ENCODE measurements at places on chromosomes 16 and 17.

- peak; percentile 61 for DNase-seq
These were observed at the start of gene CMTM3 for GRCh38 chr16:66604376-66605176. Gene CMTM3 (plus strand): TSS chr16:66604704. CDS start chr16:66604806, 102 bp downstream.

- no peak for DNase-seq
These were observed 17.8 kb downstream of the HNF1B start for GRCh38 chr17:37726891-37727675.

DNA sequence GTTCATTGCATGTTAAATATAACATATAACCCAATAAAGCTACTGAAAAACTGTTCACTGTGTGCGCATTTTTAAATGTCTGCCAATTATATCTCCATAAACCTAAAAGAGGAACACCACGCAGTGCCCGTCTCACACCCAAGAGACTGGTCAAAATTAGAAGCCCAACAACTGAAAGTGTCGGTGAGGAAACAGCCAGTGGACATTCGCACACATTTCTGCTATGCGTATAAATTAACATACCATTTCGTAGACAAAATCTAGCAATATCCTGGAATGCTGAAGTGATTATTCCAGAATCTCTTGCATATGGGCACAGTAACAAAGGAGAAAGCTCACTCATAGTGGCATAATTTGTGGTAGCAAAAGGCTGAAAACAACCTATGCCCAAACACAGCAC, 55.9 kb downstream of the CPPED1 start:
- no peak for DNase-seq

- no peak for DNase-seq
These were observed 9.2 kb upstream of the TBX2 start for GRCh38 chr17:61390479-61390791.

- no peak for DNase-seq
These were observed 2.9 kb downstream of the ARHGEF15 start for GRCh38 chr17:8312726-8313600.

DNA sequence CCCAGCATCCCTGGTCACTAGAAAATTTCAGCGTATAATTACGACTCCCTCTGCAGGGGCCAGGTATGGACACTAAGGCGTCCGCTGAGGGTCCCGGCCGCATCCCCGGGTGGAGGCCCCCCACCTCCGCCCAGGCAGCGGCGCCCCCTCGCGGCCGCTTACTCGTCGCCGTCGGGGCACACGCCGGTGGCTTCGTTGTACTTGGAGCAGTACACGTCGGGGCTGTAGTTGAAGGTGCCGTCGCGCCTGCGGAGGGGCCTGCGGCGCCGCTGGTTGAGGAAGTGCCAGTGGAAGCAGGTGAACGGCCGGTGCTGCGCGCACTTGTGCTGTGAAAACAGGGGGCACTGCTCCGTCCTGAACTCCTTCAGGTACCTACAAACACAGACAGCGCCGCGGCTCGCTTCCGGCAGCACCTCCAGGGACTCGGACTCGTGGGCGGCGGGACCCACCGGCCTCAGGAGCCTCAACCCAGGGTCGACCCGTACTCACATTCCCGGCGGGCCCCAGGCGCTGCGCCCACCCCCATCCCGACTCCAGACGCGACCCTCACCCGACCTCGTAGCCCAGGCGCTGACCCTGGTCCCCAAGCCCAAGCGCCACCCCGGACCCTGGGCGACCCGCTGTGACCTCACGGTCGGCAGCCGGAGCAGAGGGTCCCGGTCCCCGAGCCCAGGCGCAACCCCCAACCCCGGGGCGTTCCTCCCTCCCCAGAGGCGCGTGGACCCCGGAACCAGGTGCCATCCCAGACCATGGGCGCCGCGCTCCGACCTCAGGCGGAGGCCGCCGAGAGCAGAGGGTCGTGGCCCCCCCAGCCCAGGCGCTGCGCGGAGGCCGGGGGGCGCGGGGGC, 596 bp downstream of the UNKL start:
- DNase-seq = peak; percentile 83

- no peak for DNase-seq
These were observed 4.7 kb downstream of the ITGAE start for GRCh38 chr17:3796110-3796821.

- no peak for DNase-seq
These were observed 60.0 kb upstream of the RBFOX1 start for GRCh38 chr16:7272567-7273158.

DNA sequence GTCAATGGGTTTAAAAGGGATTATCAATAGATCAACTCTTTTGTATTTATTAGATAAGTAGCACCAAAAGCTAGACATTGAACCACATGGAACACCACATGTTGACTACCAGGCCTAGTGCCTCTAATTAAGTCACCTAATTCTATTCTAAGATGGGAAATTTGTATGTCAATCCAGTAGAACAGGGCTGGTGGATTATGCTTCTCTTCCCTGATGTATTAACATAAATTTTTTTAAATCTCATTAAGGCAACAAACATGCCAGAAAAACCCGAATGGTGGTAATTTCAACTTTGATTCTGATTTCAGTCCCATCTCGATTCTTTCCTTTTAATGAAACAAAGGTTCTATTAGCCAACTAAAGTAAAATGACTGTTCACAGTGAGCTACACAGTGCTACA, 92.6 kb downstream of the KANSL1 start:
- DNase-seq = no peak

DNA sequence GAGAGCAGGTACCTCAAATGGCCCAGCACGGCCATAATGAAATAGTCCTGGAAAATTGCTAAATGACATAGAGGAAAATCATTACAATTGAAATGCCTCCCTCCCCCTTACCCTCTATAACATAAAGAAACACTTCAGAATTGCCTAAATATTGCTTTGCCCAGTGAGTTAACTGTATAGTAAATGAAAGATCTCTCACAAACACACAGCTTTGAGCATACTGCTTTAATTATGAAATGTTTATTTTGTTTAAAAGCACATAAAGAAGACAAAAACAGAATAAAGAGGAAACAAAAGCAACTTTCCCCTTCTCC, 9.3 kb upstream of the ADAMTS18 start:
- no peak for DNase-seq

All from erythroblast (primary cell).